ENCODE measurements at places on chromosomes 4 and X. TPM values are rescaled to one million over a fixed set of nuclear protein-coding genes. Genes with fewer than 3 reads are reported as not detected.

BEND2 gene
- total RNA-seq, result not detected

C4orf36 gene
- total RNA-seq, result 0.10 TPM

- no peak for DNase-seq
Observed at GRCh38 chr4:107006218-107006617, 29.9 kb downstream of the DKK2 start.

GRCh38 chrX:48664156-48664555, 19.4 kb upstream of the WAS start:
- DNase-seq, result no peak

DNA sequence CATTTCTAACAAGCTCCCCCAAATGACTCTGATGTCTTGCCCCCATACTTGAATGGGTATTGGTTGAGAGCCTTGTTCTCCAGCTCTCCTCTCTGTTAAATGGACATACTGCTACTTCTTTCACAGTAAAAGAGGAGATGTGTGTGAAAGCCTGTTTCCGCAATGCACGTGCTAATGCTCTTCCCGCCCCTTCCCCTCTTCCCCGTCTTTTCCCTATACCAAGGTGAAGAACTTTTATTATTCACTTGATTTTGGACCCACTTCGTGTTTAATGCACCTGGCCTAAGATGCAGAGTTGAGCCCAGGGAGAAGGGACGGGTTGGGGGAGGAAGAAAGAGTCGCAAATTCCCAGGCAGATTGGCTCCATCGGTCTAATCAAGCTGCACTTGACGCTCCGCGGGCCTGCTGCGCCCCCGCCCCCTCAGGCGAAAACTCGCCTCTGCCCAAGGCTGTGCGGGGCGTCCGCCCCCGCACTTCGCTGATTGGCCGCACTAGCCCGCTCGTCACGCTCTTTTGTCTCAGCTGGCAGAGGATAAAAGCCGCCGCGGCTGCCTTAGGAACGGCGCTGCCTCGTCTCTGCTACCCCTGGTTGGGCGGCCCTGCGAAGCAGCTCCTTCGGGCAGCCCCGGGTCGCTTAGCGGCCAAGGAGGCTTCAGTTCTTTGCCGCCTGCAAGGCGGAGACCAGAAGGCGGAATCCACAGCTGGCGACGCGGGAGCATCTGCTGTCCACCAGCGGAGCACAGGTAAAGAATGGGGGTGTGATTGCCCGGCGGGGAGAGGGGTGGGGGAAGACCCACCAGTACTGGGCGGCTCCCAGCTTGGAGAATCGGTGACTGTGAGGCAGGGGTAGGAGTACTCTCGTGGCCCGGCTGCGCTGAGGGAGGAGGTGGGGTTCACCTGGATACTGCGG, at the start of gene ZCCHC12:
TSS of gene ZCCHC12 (plus strand) at position 562 of the 910 bp plus-strand sequence. CDS start 1,421 bp downstream, outside the sequence.
- DNase-seq, result no peak

GRCh38 chr4:89056953-89057398, at the start of gene FAM13A:
FAM13A (minus strand) TSS chr4:89057185; CDS start chr4:89056964, 221 bp downstream.
- peak; percentile 85 for DNase-seq

DNA sequence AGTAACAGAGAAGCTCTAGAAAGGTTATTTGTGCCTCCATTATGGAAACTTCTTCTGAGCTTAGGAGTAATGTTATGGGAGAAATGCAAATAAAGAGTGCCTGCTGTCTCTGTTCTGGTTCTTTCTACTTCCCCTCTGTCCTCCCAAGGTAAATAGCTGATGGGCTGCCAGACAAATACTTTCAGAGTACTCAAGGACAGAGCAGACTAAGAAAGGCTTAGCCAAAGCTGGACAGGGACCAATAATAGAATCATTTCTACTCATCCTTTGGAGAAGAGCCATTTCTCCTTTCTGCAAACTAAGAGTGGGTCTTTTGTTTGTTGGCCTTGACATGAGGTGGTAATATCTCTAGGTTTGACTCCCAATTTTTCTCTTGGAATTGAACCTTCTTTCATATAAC, 136.1 kb downstream of the MID1IP1 start:
- no peak for DNase-seq

GRCh38 chrX:52983321-52984000, 25.1 kb upstream of the FAM156A start:
- no peak for DNase-seq

GRCh38 chr4:8515316-8516060, 64.7 kb upstream of the GPR78 start:
- no peak for DNase-seq

GRCh38 chr4:57214654-57215411, 104.6 kb upstream of the IGFBP7 start:
- DNase-seq, result no peak

- peak; percentile 90 for DNase-seq
Observed at GRCh38 chr4:38230121-38230801, 270.1 kb downstream of the PTTG2 start.

- peak; percentile 63 for DNase-seq
Observed at GRCh38 chr4:76213415-76214176, at the start of gene SCARB2. SCARB2 (minus strand) TSS chr4:76213824; CDS start chr4:76213543, 281 bp downstream.

CFAP99 gene
- not detected for total RNA-seq

DNA sequence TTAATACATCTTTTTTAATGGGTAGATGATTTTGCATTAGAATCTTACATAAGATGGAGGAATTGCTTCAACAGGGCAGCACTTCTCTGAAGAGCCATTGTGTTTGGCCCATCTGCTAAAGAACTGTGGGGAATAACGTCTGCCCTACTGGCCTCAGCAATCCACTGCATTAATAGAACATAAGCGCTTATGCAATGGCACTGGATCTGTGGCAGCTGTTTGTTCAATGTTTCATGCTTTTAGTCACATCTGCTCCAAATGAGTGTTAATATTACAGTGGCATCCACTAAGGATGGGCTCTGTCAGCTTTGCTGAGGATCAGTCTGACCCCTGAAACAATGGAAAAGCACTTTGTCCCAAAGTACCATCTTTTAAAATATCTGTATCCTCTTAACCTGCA, 279.0 kb upstream of the GK2 start:
- no peak for DNase-seq

DNA sequence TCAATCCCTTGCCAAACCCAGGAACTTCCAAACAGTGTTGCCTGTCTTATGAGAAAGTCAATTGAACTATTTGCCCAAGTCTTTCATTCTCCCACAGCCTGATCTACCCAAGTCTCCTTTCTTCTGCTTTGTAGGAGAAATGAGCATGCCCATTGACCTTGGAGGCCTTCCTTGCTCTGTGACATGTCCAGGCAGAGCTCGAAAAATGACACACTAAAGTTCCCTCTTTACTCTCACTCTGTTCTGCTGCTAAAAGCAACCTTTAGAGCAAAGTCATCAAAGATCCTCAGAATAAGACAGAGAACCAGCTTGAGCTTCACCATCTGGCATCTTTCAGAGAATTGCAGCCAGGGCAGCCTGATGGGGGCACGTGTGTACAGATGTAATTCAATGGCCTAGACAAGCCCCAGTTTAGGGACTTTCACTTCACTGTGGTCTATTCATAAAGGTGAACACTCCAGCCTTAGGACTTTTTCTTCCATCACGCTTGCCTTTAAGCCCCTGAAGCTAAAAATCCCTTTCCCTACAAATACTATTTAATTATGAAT, 136.4 kb downstream of the AMELX start:
- DNase-seq, result no peak

MORC4 gene
- 24.9 TPM for total RNA-seq

USP17L18 gene
- total RNA-seq, result not detected

DNA sequence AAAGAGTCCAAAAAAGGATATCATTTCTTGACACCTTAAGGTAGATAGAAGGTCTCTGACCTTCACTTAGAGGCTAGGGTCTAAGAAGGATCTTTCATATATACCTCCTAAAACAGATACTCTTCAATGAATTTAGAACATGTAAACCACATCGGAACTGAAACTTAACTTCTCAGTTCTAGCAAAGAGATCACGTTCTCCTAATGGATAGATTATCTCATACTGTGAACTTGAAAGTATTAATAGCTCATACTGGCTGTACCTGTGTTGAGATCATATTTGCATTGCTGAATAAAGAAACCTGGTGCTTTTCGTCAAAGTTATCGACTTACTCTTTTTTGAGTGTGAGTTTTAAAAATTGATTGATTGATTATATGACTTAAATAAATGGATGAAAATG, 353.8 kb downstream of the EPHA5 start:
- DNase-seq, result no peak

ADH1A gene
- not detected for total RNA-seq

DNA sequence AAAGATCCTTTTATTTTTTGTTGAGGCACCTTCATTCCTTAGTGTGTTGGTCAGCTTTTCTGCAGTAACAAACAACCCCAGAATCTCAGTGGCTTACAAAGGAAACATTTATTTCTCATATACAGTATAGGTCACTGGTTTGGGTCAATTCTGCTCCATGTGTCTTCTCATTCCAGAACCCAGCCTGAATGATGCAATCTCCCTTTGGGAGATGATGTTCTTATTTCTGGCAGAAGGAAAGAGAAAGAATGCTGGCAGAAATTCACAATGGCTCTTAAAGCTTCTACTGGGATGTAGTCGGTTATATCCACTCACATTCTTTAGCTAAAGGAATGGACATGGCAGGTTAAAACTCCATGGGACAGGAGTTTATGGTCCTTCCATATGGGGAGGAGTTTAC, 42.3 kb downstream of the IDS start:
- DNase-seq, result no peak

CTAG2 gene
- total RNA-seq, result not detected

HSFX2 gene
- 0.70 TPM for total RNA-seq

DNA sequence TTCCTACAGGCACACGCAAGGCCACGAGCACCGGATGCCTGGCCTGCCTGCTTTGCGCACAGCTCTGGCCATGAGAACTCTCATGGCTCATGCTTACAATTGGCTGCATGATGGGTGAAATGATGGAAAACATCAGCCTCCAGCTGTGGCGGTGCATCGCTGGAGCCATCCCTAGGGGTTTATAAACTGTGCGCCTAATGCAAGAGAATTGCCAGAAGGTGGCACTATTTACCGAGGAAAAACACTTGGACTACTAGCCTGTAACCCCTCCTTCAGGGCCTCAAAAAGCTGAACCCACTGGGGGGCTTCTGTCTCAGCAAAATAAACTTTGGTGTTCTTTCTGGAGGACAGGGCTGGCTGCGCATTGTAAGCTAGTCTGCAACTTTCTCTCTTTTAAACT, 51.9 kb downstream of the PHKA2 start:
- peak; percentile 51 for DNase-seq

DOK7 gene
- 17.6 TPM for total RNA-seq

- DNase-seq, result no peak
Observed at GRCh38 chr4:138300616-138301015, 58.5 kb upstream of the SLC7A11 start.

DNA sequence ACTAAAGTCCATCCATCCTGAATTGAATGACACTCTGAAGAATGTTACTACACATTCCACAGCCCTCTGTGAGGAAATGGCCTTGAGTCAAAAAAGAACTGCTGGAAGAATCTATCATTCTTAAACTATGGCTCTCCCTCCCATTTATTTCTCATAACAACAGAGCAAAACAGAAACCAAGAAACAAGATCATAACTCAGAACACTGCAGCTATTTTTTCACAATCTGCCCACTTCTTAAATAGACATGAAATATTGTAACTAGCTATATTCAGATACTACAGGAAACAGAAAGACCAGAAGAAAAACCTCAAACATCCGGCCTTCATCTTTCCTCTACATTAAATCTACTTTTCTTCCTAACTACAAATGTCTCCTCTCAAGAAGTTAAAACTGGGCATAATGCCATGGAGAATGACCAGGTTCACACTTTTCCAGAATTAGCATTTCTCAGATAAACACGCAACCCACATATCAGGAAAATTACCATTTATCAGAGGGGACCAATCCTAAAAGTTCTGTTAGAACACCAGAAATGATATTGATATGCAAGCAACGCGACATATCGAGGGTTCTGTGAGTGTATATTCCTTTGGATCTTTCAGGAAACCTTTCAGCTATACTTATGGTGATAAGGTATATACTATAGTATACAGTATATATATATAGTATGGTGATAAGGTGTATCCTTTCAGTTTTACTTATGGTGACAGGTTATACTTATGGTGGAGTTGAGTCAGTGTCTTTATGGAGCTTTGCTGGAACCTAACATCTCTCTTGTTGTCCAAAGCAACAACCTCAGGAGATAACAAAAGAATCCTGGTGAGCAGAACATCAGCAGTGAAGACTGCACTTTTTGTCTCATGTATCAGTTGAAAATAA, 60.4 kb upstream of the IRF2 start:
- no peak for DNase-seq

DRP2 gene
- 0.13 TPM for total RNA-seq

LONRF3 gene
- 14.2 TPM for total RNA-seq

- DNase-seq, result no peak
Observed at GRCh38 chr4:156146571-156146970, 192.9 kb upstream of the CTSO start.

RTL5 gene
- not detected for total RNA-seq

DNA sequence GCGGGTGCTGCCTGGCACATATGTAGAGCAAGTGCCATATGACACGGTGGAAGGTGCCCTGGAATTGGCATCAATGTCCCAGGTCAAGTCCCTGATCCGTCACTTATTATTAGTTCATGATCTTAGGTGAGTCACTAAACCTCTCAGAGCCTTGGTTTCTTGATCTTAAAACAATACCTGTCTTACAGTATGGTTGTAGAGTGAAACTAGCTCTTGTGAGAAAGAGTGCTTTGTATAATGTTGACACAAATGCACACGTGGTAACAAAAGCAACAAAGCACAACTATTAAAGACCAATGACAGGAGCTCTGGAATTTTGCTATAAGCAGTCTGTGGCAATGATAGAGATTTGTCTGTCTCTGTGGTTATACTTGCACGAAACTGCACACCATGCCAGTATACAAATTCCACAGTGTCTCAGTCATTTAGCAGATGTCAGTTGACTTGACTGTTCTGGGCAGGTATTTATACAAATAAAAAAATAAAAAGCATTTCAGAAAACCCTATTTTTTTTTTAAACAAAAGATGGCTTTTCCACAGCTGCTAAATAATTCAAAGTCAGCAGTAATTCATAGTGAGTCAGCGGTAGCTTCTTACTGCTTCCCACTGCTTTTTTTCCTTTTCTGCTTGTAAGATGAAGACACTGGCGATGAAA, 19.7 kb upstream of the ACSL1 start:
- peak; percentile 9 for DNase-seq

MAGEA6 gene
- total RNA-seq, result 3.2 TPM

CLGN gene
- 0.05 TPM for total RNA-seq

DNA sequence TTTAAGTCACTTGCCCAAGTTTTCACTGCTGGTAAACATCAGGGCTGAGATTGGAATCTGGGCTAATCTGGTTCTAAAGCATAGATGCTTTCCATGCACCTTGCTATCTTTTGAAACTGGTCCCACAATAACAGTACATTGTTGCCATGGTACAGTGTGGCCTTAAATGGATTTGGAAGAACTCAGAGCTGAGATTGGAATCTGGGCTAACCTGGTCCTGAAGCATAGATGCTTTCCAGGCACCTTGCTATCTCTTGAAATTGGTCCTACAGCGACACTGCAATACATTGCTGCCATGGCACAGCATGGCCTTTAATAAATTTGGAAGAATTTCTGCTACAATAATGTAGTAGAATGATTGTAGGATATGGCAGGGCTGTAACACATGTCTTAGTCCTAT, 28.6 kb downstream of the DAPP1 start:
- DNase-seq, result no peak

VEGFC gene
- total RNA-seq, result not detected

GRCh38 chr4:129146639-129147038, 50.7 kb downstream of the C4orf33 start:
- no peak for DNase-seq

ABLIM2 gene
- 0.13 TPM for total RNA-seq

POU4F2 gene
- total RNA-seq, result not detected

GRCh38 chr4:162684998-162685397, 481.7 kb downstream of the NAF1 start:
- DNase-seq, result no peak

GRCh38 chr4:73311428-73311827, 52.8 kb upstream of the ANKRD17 start:
- peak; percentile 36 for DNase-seq

Measured in HT-29 (cell line).